ENCODE measurements at places on chromosomes 11 and 22.

- no peak for DNase-seq
Observed at GRCh38 chr11:122248939-122249338, 132.9 kb upstream of the BLID start.

- no peak for DNase-seq
Observed at GRCh38 chr11:28673691-28674432, 565.7 kb downstream of the METTL15 start.

DNA sequence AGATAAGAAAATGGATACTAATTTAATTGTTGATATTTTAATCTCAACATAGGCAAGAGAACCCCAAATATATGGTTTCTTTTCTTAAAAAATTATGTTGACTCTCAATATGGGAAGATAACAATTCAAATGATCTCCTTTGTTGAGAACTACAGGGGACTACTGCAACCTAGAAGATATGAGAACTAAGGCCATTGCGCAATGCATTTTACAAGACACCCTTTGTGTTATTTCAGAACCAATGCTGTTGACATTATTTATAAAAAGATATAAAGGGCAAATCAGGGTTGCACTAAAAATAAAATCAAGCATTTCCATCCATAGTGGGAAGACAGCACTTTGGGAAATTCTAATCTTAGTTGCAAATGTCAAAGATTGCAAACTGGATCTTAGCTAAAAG, 322.3 kb downstream of the SOX6 start:
- DNase-seq, result no peak

GRCh38 chr11:68213135-68213515, at the start of gene KMT5B:
Gene KMT5B, minus strand, starts transcription at chr11:68213296. Its CDS starts 23,220 bp downstream, at chr11:68190076.
- peak; percentile 67 for DNase-seq

GRCh38 chr11:15673408-15673831, 558.7 kb downstream of the INSC start:
- no peak for DNase-seq

DNA sequence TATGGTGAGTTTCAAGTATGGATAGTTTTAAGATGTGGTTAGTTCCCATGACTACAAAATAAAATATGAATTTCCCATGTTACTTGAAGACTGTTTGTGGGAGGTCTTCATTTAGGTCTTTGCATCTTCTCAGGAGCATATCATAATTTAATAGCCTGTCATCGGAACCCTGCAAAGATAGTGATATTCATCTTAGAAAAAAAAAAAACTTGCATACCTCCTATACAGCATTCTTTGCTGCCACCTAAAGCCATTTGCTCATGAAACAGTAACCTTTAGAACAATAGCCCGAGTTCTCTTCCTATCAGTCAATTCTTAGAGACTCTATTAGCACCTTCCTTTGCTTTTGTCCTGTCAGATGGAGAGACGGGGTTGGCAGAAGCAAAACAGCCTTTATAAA, 75.3 kb downstream of the ARFGAP2 start:
- no peak for DNase-seq

DNA sequence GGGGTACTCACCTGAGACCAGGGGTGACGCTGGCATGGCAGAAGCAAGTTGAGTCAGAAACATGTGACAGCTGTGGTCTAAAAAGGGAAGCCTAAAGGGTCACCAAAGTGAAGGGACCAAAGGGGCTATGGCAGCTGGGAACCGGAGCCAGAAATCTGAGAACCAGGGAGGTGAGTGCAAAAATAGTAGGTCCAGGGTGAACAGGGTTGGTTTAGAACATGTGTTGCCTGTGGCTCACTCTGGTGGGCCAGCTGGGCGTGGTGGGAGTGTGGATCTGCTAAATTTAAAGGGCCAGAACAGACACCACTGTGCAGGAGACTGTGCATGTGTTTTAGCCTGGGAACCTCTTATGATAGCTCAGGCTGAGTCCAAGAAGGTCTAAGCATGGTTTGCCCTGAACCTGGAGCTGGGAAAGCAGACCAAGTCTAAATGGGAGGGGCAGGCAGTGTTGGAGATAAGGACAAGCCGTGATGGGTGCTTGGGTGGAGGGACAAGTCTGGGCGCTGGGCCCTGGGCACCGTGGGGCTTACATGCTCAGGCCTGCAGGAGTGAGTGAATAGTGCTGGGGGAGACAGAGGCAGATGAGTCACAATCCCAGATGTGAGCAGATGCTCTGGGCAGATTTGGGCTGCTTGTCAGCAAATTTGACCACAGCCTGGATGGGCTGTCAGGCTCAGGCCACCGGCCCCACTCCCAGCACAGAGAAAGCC, 41.4 kb upstream of the ZBED5 start:
- DNase-seq, result no peak

DNA sequence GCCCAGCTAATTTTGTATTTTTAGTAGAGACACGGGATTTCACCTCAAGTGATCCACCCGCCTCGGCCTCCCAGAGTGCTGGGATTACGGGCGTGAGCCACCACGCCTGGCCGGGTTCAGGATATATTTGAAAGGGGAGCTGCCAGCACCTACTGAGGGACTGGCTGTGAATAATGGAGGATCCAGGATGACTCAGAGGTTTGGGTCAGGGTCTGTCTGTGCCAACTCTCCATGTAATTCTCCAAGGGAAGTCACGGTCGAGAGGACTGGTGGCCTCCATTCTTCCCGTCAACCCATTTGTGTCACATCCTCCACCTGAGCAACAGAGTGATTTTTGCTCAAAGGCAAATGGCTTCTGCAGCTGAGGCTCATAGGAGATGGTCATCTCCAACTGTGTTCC, 3.6 kb upstream of the ARRB1 start:
- DNase-seq, result no peak

DNA sequence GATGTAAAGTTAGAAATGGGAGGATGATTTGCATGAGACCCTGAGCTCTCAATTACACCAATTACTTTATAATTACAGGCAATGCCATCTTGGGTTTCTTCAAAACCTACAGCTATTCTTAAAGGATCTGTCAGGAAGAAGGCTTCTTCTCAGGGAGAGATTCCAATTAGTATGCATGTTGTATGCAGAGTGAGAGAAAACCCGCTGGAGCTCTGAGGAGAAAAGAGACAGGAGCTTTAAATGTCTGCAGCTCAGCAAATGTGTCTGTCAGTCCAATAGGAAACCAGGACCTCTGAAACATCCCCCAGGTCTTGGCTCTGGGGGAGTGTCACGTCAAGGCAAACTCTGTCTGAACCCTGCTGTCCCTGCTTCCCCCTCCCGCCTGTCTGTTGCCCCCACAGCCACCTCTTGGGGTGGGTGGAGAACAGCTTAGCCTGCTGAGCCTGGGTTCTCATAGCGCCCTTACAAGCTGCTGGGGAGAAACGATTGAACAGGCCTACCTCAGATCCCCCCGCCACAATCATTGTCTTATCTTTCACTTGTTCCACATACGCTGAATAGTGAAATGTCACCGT, 140.2 kb downstream of the SPATA19 start:
- no peak for DNase-seq

GRCh38 chr11:126473269-126473668, 117.8 kb downstream of the ST3GAL4 start:
- DNase-seq, result no peak

GRCh38 chr11:64305691-64306562, 603 bp downstream of the ESRRA start:
- peak; percentile 76 for DNase-seq

DNA sequence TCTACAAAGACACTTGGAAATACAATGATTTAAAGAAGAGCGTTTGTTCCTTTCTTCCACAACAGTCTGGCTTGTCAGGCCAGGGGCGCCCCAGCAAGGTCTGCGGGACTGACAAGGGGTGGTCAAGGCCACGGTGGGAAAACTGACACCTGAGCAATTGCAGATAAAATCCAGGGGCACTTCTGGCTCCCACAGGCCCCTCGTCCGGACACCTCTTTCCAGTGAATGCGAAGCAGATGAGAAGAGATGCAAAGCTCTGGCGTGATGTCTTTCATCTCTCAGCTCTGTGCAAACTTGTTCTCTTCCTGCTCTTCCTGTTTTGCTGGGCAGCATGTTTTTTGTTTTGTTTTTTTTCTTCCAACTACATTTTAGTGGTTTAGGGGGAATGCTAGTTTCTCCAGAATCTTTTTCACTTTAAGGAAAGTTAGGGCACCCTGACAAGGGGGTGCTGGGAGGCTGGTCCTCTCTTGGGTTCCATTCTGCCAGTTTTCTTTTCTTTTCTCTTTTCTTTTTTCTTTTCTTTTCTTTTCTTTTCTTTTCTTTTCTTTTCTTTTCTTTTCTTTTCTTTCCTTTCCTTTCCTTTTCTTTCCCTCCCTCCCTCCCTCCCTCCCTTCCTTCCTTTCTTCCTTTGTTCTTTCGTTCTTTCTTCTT, 11.1 kb upstream of the CBX6 start:
- no peak for DNase-seq

GRCh38 chr22:36238373-36239149, 766 bp downstream of the APOL2 start:
- DNase-seq, result no peak

DNA sequence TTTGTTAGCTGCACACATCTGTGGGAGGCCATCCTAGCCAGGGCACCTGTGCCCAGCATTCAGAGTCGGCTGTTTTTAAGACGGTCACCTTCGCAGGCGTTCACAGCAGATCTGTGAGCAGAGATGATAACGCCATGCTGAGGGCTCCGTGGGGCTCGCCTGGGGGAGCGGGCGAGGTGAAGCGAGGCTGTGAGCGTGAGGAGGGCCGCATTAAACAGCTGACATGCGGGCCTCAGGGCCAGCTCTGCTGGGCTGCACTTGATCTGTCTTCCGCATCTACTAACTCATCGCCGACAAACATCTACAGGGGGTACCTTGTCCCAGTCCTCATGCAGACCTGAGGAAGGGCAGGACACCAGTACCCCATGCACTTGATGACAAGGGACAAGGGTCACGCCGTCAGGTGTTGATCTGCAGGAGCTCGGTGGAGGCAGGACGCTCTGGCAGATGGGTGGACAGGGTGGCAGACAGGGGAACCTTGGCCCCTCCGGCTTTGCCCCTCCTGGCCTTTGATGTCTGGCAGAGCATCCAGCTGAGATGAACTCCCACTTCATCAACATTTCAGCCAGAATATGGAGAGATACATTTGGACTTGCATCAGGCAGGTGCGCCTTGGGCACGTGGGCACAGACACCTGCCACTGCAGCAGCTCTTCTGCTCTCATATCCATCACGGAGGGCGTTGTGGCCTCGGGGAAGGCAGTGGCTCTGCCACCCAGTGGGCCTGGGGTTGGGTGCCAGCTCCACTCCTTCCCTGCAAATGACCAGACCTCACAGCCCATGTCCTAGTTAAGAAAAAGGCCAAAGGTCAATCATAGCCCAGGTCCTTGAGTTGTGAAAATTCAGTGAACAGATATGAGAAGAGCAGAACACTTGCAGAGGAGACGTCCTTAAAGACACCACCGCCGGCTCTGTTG, 822.9 kb downstream of the BRD1 start:
- no peak for DNase-seq

DNA sequence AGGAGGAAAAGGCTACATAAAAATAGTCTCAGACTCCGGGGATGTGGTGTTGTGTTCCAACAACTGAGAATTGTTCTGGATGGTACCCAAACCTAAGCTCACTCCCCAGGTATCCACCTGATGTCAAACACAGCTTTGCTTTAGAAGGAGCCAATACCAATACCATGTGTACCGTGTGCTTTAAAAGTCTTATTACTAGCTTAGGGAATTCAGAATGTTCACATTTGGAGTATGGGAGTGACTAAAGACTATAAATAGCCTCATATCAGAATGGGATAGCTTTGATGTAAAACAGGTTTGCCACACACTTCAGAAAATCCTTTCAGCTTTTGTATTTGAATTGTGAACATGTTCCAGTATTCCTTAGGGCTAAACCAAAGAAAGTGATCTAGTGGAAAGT, 248.7 kb upstream of the ARHGAP42 start:
- DNase-seq, result no peak

DNA sequence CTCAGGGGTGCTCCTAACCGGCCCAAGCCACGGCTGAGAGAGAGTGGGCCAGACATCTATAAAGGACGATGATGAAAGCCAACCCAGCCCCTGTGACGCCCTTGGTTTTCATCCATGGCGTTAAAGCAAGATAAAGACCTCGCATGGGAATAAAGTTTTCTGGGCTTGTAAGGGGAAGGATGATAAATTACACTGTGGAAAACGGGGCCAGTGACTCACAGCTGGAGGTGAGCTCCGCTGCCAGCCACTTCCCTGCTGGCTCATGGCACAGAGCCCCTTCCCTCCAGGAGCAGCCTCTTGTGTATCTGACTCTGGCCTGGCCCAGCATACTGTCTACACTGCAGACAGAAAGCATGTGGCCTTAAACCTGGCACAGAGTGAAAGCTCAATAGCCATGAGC, 503.2 kb upstream of the B3GAT1 start:
- DNase-seq, result no peak

Data from activated naive CD4-positive, alpha-beta T cell treated with Interleukin-2 at 50 U/mL for 16 hours (primary cell).